HT1080 (cell line): ENCODE measurements at places on chromosomes 3 and 15. TPM values are rescaled to one million over a fixed set of nuclear protein-coding genes. Genes with fewer than 3 reads are reported as not detected.

The MAPKAPK3 gene
- 123 and 168 TPM in 2 replicates for total RNA-seq

The AGBL1 gene
- total RNA-seq, result 0.03 TPM in 1 of 2 replicates, not detected in the other

The TMEM41A gene
- 20.0 and 23.9 TPM in 2 replicates for total RNA-seq

The STXBP5L gene
- 0.05 TPM in 1 of 2 replicates, not detected in the other for total RNA-seq

The PLCB2 gene
- 0.16 and 0.40 TPM in 2 replicates for total RNA-seq

The DUOXA1 gene
- total RNA-seq, result 0.06 and 0.30 TPM in 2 replicates
